ENCODE measurements at places on chromosomes 5 and 9.

DNA sequence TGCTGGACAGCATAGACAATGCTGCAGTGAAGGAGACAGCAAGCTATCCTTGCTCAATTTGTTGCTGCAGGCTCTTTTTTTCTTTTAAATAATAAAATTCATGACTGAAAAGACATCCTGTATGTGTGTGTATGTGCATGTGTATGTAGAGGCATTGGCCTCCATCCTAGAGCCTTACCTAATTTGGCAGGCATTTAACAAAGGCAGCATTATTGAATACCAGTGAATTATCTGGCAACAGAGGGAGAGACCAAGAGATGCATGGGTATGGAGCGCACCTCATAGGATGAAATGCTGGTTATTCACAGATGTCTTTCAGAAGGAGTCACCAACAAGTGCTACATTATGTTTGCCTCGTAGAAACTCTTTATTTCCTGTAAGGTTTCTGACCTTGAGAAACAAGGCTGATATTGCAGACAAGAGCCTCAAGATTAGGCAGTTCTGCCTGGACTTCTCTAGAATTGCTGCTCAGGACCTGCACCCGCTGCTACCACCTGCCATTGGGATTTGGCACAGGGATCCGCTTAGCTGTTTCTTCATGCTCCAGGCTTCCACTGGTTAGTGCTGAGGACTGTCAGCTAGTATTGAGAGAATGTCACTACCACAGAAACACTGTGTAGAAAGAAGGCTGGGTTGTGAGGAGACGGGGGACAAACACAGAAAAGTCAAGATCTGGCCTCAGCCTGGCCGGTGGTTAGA lies 247.7 kb upstream of the RFX3 start:
- DNase-seq, result no peak

DNA sequence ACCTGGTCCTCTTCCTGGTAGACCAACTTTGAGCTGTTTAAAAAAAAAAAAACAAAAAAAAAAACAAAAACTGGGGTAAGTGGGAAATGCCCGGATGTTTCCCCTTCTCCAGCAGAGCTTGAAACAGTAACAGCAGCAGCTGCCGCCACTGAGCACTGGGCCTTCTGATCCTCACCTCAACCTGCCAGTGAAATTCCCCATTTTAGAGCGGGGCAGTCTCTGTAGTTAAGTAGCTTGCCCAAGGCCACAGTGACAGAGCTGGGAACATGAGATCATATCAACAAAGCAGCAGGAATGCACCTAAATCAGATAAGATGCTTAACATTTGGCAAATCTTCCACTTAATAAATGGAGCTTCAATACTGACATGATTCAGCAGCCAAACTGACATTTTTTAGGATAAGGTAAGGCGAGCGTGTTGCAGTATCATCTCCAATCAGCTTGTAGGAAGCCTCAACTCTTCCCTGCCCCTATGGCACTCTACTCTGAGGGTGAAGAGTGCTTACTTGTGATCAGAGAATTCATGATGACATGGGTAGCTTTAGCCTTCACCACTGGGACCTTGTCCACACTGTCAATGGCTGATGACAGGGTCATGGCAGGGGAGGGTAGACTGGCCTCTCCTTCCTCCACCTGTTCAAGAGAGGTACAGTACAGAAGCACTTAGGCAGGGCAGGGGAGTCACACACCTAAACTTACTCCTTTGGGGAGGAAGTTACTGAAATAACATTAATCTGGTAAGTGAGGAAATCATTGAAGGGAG lies 9.3 kb downstream of the KIAA1191 start:
- DNase-seq, result no peak

GRCh38 chr9:19641046-19641445 lies 147.8 kb downstream of the SLC24A2 start:
- DNase-seq, result no peak

- DNase-seq, result no peak
Observed at GRCh38 chr9:136835162-136835931, 6.9 kb upstream of the AJM1 start.

- DNase-seq, result no peak
Observed at GRCh38 chr9:37452611-37453010, 12.6 kb downstream of the ZBTB5 start.

GRCh38 chr5:22500556-22500955 lies 352.6 kb downstream of the CDH12 start:
- no peak for DNase-seq

GRCh38 chr5:168409591-168410458 lies 76.4 kb upstream of the RARS1 start:
- no peak for DNase-seq

GRCh38 chr5:54835647-54836046 lies 149.7 kb downstream of the ESM1 start:
- no peak for DNase-seq

DNA sequence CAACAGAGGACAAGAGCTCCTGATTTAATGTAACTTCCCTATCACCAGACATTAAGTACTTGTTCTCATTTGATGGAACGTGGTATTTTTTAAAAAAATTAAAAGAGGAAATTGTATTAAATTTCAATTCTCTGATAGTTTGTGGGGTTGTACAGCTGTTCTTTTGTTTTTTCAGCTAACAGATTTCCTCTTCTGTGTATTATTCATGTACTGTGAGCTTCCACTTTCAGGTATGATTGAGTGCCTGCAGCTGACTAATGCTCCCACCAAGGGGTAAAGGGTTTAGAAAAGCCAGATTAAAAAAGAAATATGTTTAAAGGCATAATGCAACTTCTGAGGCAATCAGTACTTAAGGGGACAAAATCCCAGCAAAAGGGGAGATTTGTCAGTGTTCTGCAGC lies 117.7 kb upstream of the ACTBL2 start:
- DNase-seq, result peak; percentile 67

GRCh38 chr9:131140112-131140511 lies 14.7 kb downstream of the NUP214 start:
- DNase-seq, result no peak

GRCh38 chr9:70079417-70080037 lies 35.9 kb downstream of the MAMDC2 start:
- peak; percentile 28 for DNase-seq

DNA sequence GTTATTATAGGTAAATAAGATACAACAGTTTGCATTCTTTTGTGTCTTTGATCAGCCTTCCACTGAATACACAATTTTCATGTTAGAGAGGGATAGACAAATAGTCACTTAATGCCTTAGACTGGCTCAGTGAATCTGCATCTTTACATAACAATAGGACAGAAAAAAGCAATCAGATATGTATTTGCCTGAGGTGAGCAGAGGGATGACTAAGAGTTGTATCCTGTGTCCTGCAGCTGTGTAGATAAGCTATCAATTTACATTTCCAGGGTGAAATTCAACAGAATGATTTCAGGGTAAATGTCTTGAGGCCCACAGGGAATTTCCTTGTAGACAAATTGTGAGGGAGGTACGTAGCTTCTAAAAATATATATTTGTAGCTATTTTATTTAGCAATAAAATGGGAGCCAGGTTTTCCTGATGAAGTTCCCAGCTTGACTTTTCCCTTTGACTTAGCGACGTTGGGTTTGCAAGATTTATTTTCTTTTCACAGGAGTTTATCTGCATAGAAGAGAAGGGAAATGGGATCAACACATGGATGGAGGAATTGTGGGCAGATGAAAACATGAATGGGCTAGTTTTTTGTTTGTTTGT lies 586.1 kb upstream of the CDH6 start:
- no peak for DNase-seq

DNA sequence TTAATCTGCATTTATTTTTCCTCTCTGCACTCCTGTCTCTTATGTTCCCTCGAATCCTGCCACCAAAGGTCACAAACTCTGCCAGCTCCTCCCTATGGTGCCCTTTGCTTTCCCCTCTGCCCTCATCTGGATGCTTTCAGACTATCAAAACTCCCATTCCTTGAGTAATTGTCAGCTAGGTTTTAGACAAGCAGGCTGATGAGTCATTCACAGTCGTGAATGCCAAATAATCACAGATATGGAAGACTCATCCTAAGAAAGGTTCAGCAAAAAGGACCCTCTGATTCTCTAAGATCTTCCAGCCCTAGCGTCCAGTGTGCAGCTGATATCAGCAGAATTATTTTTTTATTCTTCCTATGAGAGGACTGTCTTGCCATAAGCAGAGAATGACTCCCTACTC lies 104.5 kb upstream of the NUDT12 start:
- DNase-seq, result no peak

GRCh38 chr9:124349267-124349666 lies 66.0 kb downstream of the PSMB7 start:
- DNase-seq, result no peak

GRCh38 chr5:170532935-170533334 lies 29.1 kb downstream of the KCNIP1 start:
- DNase-seq, result no peak

All from hematopoietic multipotent progenitor cell (in vitro differentiated cells).